LNCaP clone FGC (cell line): ENCODE measurements at places on chromosomes 6 and 20.

DNA sequence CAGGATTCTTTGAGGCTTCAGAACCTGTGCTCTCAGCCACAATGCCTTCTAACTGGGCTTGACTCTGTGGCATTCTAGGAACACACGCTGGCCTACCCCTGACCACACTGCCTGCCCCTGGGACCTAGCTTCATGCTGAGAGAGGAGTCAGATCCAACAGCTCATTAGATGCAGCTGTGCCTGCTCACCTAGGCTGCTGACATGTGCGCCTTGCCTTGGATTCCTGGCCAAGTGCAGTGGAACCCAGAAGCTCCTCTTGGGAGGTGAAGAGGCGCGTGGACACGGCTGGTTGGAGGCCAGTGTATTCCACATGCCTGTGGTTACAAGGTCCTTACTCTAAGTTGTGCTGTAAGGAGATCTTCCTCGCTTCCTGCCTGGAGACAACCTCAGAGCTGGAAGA lies 24.7 kb upstream of the KCNK16 start:
- no peak for DNase-seq

GRCh38 chr6:75884822-75885221 lies 135.8 kb downstream of the MYO6 start:
- DNase-seq: no peak

DNA sequence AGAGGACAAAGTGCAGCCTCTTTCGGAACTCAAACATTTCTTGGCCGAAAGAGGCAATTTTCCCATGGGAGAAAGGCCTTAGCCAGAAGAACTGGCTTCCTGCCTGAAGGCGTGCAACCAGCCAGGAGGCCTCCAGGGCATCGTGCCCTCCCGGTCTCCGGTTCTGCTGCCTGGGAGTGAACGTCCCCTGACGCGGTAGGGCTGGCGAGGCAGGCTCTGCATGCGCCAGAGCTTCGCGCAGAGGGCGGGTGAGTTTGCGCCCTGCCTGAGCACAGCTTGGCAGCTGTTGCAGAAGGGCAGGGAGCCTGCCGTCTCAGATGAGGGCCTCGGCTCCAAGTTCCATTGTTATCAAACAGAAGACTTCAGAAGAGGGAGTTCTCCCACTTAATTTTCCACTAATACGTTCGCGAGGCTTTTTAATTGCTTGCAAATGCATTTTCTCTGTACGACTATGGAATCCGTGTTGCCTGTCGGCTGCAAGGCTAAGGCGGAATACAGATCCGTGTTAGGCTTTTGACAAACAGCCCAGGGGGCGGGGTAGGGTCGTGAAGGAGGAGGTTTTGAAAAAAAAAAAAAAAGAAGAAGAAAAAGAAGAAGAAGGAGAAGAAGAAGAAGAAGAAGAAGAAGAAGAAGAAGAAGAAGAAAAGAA lies 5.5 kb upstream of the TFAP2D start:
- no peak for DNase-seq

DNA sequence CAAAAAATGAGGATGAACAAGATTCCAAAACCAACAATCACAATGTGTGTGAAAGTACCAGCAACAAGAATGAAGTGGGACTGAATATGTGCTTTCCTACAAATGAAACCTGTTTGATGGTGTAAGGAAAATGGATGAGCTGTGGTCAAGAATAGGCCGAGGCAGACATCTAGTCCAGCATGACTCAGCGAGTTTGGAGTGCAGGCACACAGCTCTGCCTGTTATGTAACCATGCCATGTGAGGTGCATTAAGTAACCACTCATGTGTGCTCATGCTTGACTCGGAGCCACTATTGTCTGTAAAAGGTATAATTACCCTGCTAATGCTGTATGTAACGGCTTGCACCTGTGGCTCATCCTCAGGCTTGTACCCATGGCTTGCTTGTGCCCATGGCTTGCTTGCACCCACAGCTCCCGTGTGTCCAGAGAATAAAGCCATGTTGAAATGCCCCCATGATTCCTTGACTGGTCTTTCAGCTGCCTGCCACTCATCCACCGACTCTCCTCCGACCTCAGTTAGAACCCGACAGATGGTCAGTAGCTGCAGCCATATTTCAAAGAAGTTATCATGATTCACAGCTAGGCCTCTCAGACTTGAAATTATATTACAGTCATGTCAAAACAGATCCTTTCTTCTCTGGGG lies 98.7 kb downstream of the BACH2 start:
- DNase-seq: no peak

GRCh38 chr6:87925373-87926060 lies 122.1 kb upstream of the SPACA1 start:
- DNase-seq: no peak

GRCh38 chr6:81553216-81553615 lies 199.3 kb downstream of the TENT5A start:
- DNase-seq: no peak

DNA sequence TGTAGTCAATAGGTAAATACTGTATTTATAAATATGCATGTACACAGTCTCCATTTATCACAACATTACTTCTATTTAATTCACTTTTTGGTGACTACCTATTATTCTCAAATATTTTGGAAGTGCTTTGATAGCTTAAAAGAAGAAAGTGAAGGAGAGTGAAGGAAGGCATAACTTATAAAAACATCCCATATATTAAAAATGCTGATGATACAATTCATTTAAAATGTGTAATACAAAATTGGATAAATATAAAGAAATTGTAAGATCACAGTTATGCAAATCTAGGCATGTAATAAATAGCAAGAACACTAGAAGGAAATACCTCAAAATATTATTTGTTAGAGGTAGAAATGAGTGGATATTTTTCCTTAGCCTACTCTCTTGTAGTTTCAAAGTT lies 111.6 kb upstream of the ADTRP start:
- no peak for DNase-seq

DNA sequence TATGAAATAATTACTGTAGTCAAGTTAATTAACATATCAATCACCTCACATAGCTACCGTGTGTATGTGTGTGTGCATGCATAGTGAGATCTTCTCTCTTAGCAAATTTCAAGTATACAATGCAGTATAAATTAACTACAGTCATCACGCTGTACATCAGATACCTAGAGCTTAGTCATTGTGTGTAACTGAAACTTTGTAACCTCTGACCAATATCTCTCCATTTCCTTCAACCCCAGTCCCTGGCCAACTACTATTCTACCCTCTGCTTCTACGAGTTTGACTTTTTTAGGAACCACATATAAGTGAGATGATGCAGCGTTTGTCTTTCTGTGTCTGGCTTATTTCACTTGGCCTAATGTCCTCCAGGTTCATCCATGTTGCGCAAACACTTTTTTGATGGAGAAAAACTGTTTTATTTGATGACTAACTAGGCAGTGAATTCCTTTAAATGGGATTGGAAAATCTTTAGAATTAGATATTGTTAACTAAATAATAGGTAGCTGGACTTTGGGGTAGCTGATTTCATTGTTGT lies 459.5 kb downstream of the DHX35 start:
- no peak for DNase-seq
